ENCODE measurements at places on chromosomes 6 and 20. TPM values are rescaled to one million over a fixed set of nuclear protein-coding genes. Genes with fewer than 3 reads are reported as not detected.
A peak's percentile ranks its signal among the peaks of the same experiment; 100 is the strongest.

DNA sequence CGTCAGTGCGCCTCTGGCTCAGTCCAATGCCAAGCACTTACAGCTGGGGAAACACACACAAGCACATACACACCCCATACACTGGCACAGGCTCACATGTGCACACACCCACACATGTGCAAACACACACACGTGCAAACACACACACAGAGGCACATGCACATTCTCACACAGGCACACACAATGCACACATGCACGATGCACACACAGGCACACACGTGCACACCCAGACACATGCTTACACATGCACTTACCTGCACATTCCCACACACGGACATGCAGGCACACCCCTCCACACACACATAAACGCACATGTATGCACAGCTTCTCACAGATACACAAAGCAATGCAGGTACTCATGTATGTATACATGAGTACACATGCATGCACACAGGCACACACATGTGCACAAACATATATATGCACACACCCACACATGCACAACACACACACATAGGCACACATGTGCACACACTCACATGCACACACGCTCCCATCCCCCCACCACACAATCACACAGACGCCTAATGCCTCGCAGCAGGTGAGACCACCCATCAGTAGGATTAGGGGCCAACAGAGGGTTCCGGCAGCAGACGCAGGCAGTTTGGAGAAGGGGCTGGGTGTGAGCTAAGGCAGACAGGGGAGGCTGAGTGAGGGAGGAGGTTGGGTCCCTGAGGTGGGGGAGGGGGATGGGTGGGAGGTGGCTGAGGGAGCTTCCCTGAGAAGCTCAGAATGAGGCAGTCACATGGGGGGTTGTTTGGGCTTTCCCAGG lies 71.2 kb upstream of the SLCO4A1 start:
- H3K36me3 ChIP-seq: no peaks in the 10 kb centered on the region
- H3K4me1 ChIP-seq: peaks cover 34% of the 10 kb centered on the region
- H3K4me3 ChIP-seq: no peak overlapping the region
- DNase-seq: no peak
- H3K27me3 ChIP-seq: no peaks in the 10 kb centered on the region
- peak overlapping the region; percentile 92 for H3K27ac ChIP-seq

KIFC1 gene
- not detected for total RNA-seq

- no peaks in the 10 kb centered on the region for H3K36me3 ChIP-seq
- H3K27me3 ChIP-seq: no peaks in the 10 kb centered on the region
- DNase-seq: no peak
- H3K4me1 ChIP-seq: no peaks in the 10 kb centered on the region
Measured at GRCh38 chr6:29945281-29945820, 3.0 kb downstream of the HLA-A start.

DNA sequence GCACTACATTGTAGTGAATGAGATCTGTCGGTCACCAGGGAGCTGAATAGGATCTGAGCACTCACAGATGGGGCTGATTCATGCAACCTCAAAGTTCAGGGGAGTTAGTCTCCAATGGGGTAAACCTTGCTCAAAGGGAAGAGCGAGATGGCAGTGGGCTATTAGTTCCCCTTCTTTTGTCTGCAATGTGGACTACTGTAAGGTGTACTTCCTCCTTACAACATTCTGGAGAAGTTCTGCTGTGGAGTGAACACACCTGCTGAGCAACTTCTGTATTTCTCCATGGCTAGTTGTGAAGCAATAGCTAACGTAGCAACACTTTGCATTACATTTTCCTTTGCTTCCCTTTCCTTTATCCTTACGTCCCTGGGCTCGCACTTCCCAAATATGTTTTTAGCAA lies 134.3 kb upstream of the B3GAT2 start:
- H3K4me1 ChIP-seq: no peaks in the 10 kb centered on the region
- no peak overlapping the region for H3K4me3 ChIP-seq
- H3K36me3 ChIP-seq: no peaks in the 10 kb centered on the region
- H3K27ac ChIP-seq: no peak overlapping the region

GRCh38 chr6:117595099-117595923 lies 7.0 kb downstream of the GOPC start:
- peaks cover 7% of the 10 kb centered on the region for H3K36me3 ChIP-seq
- DNase-seq: no peak
- peaks cover 12% of the 10 kb centered on the region for H3K4me1 ChIP-seq
- no peak overlapping the region for H3K27ac ChIP-seq

- H3K36me3 ChIP-seq: no peaks in the 10 kb centered on the region
- H3K4me3 ChIP-seq: no peak overlapping the region
- no peak overlapping the region for H3K27ac ChIP-seq
- peaks cover 56% of the 10 kb centered on the region for H3K27me3 ChIP-seq
- peak; percentile 18 for DNase-seq
Measured at GRCh38 chr20:51029963-51030920, 7.3 kb upstream of the KCNG1 start.

DNA sequence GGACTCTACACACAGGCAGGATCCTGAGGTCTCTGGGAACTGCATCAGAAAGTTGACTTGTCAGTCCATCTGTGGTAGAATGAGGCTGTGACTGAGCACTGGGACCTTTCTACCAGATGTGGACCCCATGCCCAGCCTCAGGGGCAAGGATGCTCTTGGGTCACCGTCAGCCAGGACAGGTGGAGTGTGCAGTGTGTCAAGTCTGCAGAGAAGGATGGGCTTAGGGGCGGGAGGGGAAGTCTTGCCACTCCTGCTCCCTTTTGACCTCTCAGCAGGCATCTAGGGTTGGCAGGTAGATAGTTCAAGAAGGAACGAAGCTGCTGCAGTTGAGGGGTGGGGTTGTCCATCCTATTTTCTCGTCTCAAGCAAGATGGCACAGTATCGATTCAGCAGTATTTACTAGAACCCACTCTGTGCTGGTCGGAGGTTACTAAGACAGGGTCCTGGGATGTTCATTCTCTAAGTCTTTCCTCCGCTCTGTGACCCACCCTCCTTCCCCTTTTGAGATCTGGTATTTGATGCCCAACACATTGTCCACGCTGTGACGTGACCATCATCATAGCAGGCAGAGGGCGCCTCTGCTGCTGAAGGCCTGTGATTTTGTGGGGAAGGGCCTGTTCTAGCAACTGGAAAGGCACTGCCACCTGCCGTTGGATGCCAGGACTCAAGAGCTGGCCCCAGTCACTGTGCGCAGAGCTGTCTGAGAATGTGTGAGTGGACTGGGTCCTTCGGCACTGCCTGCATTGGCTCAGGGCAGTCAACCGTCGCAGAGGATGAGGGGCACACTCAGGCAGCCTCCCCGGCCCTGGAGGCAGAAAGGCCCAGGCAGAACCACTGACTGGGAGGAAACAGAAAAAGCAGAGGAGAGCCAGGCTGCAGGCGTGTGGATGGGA lies 23.2 kb downstream of the RBCK1 start:
- H3K27ac ChIP-seq: no peak overlapping the region
- DNase-seq: peak; percentile 53
- peaks cover 15% of the 10 kb centered on the region for H3K4me1 ChIP-seq
- H3K4me3 ChIP-seq: no peak overlapping the region
- peaks cover 78% of the 10 kb centered on the region for H3K36me3 ChIP-seq
- H3K27me3 ChIP-seq: no peaks in the 10 kb centered on the region

GRCh38 chr6:6407071-6407741 lies 86.7 kb upstream of the F13A1 start:
- H3K36me3 ChIP-seq: no peaks in the 10 kb centered on the region
- no peaks in the 10 kb centered on the region for H3K27me3 ChIP-seq
- H3K4me3 ChIP-seq: no peak overlapping the region
- no peak overlapping the region for H3K27ac ChIP-seq

DNA sequence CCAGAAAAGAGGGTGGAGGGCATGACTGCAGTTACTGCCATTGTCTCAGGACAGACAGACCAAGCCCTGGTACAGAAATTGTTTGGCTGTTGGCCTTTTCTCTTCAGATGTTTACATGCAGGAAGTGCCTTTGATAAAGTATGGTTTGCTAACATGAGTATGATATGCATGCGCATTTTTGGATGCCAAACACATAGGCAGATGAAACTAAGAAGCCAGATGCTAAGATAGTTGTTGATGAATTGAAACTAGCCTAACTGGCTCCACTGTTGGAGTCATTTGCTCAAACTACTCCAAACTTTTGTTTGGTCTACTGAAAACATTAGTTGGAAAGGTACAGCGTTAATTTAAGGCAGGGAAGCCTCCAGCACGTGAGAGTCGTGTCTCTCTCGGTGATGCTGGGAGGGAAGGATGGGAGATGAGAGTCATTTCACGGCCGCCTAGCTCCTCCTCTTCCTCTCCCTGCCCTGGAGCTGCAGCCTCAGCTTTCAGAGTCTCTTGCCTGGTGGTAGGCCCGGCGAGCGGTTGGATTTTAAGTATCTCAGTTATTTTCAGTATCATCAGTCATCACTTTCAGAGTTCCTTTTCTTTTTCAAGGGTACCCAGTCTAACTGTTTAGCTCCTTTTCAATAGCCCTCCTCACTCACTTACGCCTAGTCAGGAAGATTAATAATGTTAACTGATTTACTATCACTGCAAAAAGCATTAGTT lies 29.7 kb downstream of the RREB1 start:
- H3K36me3 ChIP-seq: no peaks in the 10 kb centered on the region
- H3K27me3 ChIP-seq: no peaks in the 10 kb centered on the region
- DNase-seq: peak; percentile 76
- peaks cover 86% of the 10 kb centered on the region for H3K4me1 ChIP-seq

GRCh38 chr6:32989368-32989767 lies 20.0 kb downstream of the HLA-DOA start:
- H3K4me3 ChIP-seq: no peak overlapping the region
- H3K4me1 ChIP-seq: no peaks in the 10 kb centered on the region
- no peaks in the 10 kb centered on the region for H3K27me3 ChIP-seq
- no peaks in the 10 kb centered on the region for H3K36me3 ChIP-seq

DNA sequence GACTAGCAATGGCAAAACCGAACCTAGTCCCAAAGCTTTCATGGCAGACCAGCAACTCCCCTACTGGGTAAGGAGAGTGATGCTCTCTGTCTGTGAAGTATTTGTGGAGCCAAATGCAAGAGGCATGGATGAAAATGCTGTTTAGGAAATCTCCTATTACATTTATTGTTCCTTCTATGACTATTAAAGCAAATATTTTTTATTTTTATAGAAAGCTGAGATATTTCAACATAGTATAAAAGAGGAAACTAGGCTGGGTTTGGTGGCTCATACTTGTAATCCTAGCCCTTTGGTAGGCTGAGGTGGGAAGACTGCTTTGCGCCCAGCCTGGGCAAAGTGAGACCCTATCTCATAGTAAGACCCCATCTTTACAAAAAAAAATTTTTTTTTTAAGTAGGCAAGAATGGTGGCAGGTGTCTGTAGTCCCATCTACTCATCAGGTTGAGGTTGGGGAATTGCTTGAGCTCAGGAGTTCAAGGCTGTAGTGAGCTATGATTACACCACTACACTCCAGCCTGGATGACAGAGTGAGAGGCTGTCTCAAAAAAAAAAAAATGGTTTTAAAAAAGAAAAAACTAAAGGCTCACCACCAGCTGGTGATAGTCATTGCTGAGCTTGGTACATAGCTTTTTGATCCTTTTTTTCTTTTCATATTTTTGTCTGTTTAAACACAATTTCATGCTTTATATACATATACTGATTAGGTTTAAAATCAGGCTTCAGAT lies 11.3 kb downstream of the KDM1B start:
- H3K4me1 ChIP-seq: no peaks in the 10 kb centered on the region
- no peaks in the 10 kb centered on the region for H3K27me3 ChIP-seq
- no peak overlapping the region for H3K4me3 ChIP-seq
- peaks cover 93% of the 10 kb centered on the region for H3K36me3 ChIP-seq

- no peak overlapping the region for H3K4me3 ChIP-seq
- H3K36me3 ChIP-seq: no peaks in the 10 kb centered on the region
- no peaks in the 10 kb centered on the region for H3K4me1 ChIP-seq
- H3K27me3 ChIP-seq: no peaks in the 10 kb centered on the region
- H3K27ac ChIP-seq: no peak overlapping the region
Measured at GRCh38 chr6:149014631-149015534, 268.1 kb downstream of the UST start.

DNA sequence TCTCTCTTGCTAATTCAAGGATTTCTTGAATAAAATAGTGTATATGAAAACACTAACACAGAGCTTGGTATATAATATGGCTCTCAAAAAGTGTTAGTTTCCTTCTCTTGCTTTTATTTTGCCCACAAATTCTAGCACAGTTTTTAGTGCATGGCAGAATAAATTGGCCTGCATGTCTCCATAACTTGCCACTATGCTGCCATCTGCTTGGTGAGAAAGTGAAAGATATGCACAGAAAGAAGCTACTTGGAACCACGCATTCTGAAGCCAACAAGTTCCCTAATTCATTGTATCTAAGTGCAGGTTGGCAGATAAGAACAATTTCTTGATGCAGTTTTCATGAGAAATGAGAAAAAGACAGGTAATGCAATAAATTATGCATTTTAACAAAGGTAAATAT lies 101.2 kb downstream of the EPHA7 start:
- no peak for DNase-seq
- no peaks in the 10 kb centered on the region for H3K36me3 ChIP-seq

- no peaks in the 10 kb centered on the region for H3K4me1 ChIP-seq
- DNase-seq: no peak
- H3K27me3 ChIP-seq: no peaks in the 10 kb centered on the region
- no peak overlapping the region for H3K4me3 ChIP-seq
Measured at GRCh38 chr6:118240878-118241528, 307.1 kb upstream of the PLN start.

- DNase-seq: no peak
- no peak overlapping the region for H3K4me3 ChIP-seq
- no peaks in the 10 kb centered on the region for H3K36me3 ChIP-seq
- no peaks in the 10 kb centered on the region for H3K4me1 ChIP-seq
Measured at GRCh38 chr6:12580290-12580689, 136.3 kb upstream of the PHACTR1 start.

GRCh38 chr6:156166093-156166492 lies 611.1 kb upstream of the ARID1B start:
- H3K27me3 ChIP-seq: no peaks in the 10 kb centered on the region
- H3K4me3 ChIP-seq: no peak overlapping the region
- peaks cover 5% of the 10 kb centered on the region for H3K4me1 ChIP-seq
- no peak for DNase-seq
- peak overlapping the region; percentile 44 for H3K27ac ChIP-seq

GRCh38 chr6:25629198-25629576 lies 22.8 kb upstream of the SCGN start:
- H3K4me3 ChIP-seq: no peak overlapping the region
- DNase-seq: no peak
- H3K27ac ChIP-seq: no peak overlapping the region
- H3K4me1 ChIP-seq: no peaks in the 10 kb centered on the region
- no peaks in the 10 kb centered on the region for H3K27me3 ChIP-seq

GRCh38 chr20:38345643-38346042 lies 639 bp upstream of the LBP start:
- H3K27me3 ChIP-seq: no peaks in the 10 kb centered on the region
- DNase-seq: no peak
- H3K36me3 ChIP-seq: no peaks in the 10 kb centered on the region
- H3K4me1 ChIP-seq: peaks cover 19% of the 10 kb centered on the region
- H3K4me3 ChIP-seq: no peak overlapping the region

GRCh38 chr20:32497589-32498224 lies 87.4 kb downstream of the NOL4L start:
- no peaks in the 10 kb centered on the region for H3K4me1 ChIP-seq
- no peaks in the 10 kb centered on the region for H3K27me3 ChIP-seq
- no peak for DNase-seq
- H3K27ac ChIP-seq: no peak overlapping the region
- H3K4me3 ChIP-seq: no peak overlapping the region
